ENCODE measurements at places on chromosomes 4 and X. TPM values are rescaled to one million over a fixed set of nuclear protein-coding genes. Genes with fewer than 3 reads are reported as not detected.

- no peak for DNase-seq
Measured at GRCh38 chr4:142435599-142436235, 410.4 kb downstream of the INPP4B start.

NEUROG2 gene
- not detected for polyA plus RNA-seq

GRCh38 chr4:107212565-107212964 lies 176.5 kb upstream of the DKK2 start:
- no peak for DNase-seq

DNA sequence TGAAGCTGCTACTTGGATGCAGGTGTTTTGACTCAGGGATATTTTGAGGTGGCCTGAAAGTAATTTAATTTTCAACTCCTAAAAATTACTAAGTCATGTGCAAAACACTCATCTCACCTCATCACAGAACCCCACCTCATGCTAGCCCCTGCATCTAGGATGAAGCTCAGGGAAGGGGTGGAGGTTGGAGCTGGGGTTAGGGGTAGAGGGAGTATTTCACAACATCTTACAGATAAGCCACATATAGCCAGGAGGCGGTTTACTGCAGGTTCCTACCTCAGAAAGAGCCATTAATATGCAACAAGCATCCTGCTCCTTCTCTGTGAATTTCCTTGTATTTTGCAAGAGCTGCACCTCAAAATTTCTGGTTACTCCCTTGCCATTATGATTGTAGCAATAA lies 70.5 kb upstream of the TSPAN5 start:
- no peak for DNase-seq

DNA sequence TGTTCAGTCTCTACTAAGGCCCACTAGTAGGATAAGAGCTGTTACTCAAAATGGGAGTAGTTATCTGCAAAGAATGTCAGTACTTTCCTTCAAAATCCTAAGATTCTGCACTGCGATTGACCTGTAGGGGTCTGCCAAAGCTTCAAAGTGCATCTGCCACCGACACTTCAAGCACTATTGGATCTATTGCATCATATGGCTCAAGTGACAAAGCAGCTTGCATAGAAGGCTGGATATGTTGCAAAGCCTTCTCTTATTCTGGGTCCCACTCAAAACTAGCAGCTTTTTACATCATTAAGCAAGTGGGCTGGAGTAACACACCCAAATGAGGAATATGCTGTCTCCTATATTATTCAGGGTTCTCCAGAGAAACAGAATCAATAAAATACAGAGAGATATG lies 115.4 kb upstream of the EMCN start:
- DNase-seq, result no peak

DNA sequence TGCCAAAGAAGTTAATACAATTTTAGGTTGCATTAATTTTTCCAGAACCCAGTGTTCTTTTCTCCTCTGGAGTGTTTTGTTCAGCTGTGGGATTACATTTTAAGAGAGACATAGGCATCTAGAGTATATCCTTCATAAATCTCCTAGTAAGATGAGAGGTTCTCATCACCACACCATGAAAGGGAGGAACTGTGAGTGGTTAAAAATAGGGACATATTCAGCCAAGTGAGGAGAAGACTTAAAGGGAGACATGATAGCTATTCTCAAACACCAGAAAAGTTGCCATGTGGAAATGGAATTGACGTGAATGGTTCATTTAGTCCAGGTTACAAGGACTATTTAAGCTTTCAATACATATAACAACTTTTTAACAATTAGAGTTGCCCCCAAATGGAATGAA lies 6.5 kb upstream of the MRPL1 start:
- DNase-seq, result no peak

GRCh38 chr4:89158884-89159503 lies 47.7 kb downstream of the TIGD2 start:
- DNase-seq, result no peak

DNA sequence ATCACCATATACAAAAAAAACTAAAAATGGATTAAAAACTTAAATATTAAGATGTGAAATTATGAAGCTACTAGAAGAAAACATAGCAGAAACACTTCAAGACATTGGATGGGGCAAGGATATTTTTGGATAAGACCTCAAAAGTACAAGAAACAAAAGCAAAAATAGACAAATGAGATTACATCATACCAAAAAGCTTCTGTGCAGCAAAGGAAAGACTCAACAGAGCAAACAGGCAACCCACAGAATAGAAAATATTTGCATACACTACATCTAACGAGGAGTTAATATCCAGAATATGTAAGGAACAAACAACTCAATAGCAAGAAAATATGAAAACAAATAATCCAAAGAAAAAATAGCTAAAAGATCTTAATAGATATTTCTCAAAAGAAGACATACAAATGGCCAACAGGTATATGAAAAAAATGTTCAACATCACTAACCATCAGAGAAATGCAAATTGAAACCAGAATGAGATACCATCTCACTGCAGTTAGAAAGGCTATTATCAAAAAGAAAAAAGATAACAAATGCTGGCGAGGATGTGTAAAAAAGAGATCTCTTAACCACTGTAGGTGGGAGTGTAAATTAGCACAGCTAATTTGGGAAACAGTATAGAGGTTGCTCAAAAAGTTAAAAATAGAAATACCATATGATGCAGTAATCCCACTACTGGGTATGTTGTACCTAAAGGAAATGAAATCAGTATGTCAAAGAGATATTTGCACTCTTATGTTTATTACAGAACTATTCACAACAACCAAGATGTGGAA lies 17.8 kb upstream of the LRCH2 start:
- DNase-seq, result no peak
